ENCODE measurements at places on chromosomes 16 and 17.

- DNase-seq = no peak
Measured at GRCh38 chr17:16977932-16978331, 6.0 kb upstream of the TNFRSF13B start.

- DNase-seq = no peak
Measured at GRCh38 chr17:41307647-41308046, 1.5 kb downstream of the KRTAP16-1 start.

DNA sequence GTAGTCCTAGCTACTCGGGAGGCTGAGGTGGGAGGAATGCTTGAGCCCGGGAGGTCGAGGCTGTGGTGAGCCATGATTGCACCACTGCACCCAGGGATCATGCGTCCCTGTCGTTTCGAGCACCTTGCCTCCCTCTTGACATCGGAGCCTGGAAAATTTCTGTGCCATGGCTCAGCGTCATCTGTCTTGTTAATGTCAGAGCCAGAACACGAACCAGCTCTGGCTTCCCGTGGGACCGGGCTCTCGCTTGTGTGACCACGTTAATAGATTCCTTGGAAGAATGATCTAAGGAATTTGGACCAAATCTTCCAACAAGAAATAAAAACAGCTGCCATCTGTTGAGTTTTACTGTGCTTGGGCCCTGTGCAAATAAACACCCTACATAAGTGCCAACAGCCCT lies 117.7 kb downstream of the ABCC1 start:
- DNase-seq = no peak

- DNase-seq = no peak
Measured at GRCh38 chr16:14525596-14525995, 104.5 kb downstream of the PARN start.

DNA sequence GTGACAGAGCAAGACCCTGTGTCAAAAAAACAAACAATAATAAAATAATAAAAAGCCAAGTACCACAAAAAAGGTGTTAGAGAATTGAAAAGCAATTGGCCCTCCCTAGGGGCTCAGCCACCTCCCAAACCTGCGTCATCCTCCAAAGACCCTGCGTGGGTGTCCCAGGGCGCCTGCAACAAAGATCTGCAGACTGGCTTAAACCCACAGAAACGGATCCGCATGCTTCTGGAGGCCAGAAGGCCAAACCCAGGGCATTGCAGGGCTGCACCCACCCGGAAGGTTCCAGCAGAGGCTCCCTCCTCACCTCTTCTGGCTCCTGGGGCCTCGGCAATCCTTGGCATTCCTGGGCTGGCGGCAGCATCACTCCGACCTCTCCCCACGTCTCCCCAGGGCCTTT lies 1.5 kb downstream of the ENPP7 start:
- DNase-seq = no peak

GRCh38 chr16:66881014-66881417 lies 701 bp downstream of the PDP2 start:
- no peak for DNase-seq

DNA sequence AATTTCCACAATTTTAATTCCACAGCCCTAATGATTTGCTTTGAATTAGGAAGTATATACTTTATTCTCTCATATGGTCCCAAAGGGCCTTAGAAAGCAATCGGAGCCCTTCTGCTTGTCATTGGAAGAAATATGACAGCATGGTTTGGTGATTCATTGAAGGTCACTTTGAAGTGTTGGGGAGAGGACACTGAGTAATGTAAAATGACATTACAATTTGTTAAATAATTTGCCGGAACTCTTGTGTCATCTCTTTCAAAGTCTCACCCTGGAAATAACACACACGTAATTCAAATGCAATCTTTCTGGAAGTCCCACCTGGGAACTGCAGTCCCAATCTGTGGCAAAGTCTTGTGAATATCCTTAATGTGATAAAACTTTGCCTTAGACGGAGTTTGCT lies 59.8 kb downstream of the BMERB1 start:
- DNase-seq = no peak

DNA sequence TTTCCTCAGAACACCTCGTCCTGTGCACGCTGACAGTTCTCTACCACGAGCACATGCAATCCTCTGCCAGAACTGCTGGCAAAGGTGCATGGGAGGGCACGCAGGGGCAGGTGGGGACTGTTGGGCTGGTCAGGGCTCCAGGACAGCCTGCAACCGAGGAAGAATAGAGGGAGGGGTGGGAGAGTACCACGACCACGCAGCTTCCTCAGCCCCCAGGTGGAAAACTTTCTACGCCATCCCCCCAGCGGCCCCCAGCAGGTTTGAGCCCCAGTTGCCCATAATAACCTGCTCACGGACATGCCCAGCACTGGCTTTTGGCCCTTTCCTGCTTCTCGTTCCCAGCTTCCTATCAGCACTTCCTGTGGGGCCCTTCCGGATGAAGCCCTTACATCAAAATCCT lies 199.3 kb downstream of the C16orf95 start:
- DNase-seq = no peak

GRCh38 chr17:28219771-28220170 lies 99.2 kb upstream of the TMEM97 start:
- DNase-seq = no peak

DNA sequence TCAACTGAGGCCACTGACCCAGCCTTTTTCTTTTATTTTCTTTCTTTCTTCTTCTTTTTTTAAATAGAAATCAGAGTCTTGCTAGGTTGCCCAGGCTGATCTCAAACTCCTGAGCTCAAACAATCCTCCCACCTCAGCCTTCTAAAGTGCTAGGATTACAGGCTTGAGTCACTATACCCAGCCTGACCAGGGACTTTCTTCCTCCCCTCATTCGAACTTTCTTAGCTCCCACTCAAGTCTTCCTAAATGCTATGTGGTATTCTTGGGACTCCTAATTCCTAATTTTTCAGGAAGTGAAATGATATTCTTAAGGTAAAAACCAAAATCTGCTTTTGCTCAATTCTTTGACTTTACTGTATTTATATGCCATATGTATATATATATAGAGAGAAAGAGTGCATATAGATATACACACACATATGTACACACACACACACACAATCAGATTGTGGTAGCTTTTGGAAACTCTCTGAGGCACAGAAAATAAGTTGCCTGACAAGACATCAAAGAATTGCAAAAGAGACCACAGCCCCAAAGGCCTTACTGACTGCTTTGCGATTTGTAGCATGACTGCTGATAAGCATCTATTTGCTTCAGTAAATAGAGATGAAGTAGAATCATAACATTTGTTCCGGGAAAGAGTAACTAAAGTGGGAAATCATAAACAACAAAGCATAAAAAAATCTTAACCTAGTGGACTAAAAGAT lies 9.5 kb upstream of the AMZ2 start:
- no peak for DNase-seq

DNA sequence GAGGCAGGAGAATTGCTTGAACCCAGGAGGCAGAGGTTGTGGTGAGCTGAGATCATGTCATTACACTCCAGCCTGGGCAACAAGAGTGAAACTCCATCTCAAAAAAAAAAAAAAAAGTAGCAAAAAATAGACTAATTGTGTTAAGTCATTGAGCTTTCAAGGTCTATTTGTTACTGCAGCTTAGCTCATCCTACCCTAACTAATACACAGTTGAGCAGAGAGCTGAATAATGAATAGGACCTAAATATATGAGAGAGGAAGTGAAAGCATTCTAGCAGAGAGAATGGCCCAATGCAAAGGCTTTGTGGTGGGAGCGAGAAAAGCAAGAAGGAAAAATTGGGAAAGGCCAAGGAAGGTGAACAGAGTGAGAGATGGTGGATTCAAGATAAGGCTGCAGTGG lies 128.3 kb downstream of the AXIN2 start:
- no peak for DNase-seq

- DNase-seq = no peak
Measured at GRCh38 chr16:24800586-24800985, 45.2 kb upstream of the SLC5A11 start.

DNA sequence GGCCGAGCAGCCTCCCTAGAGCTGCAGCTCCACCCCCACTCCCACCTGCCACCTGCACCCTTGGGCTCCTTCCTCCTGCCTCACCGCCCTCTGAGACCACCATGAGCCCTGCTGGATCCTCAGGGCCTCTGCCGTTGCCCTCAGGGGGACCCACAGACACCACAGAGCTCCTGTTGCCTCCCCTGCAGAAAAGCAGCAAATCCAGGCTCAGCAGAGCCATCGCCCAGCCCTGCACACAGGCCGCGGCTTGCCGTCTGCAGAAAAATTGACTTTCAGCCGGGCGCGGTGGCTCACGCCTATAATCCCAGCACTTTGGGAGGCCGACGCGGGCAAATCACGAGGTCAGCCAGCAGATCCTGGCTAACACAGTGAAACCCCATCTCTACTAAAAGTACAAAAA lies 7.0 kb upstream of the PPP1R27 start:
- no peak for DNase-seq

- DNase-seq = no peak
Measured at GRCh38 chr17:58580671-58581070, 66.2 kb upstream of the MTMR4 start.

DNA sequence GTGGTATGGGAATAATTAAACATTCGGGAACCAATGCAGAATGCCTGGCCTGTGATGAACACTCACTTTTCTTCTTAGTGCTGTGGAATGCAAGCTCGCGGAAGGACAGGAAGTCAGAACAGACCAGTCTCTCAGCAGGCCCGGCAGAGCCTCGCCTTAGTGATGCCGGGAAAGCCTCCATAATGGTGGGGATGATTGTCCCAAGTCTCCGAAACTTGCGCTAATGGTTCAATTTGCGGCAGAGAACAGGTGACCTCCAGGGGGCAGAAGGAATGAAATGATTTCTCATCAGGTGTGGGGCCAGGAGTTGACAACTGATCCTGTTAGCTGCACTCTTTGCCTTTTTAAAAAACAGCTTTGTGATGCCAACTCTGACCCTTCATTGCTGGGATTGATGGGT lies 170.6 kb downstream of the GSG1L start:
- DNase-seq = no peak

DNA sequence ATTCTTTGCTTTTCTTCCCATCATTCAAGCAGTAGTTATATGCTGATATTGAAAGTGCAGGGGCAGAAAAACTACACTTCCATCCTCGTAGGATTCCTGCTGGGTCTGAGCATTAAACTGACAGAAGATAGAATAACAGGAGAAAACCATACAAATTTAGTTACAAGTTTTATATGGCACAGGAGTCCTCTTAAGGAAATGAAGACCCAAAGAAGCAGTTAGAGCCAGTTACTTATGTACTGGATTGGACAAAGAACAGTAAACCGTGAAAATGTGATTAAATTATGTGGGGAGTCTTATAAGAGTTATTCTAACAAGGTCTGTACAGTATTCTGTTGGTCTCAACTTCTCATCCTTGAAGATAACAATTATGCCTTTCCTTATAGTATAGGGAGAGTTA lies 81.2 kb upstream of the NSRP1 start:
- DNase-seq = no peak

- no peak for DNase-seq
Measured at GRCh38 chr16:4327386-4328045, 11.6 kb downstream of the GLIS2 start.

- no peak for DNase-seq
Measured at GRCh38 chr17:16155536-16155935, 59.8 kb downstream of the NCOR1 start.

- no peak for DNase-seq
Measured at GRCh38 chr17:29726715-29727252, 104.1 kb upstream of the CORO6 start.

DNA sequence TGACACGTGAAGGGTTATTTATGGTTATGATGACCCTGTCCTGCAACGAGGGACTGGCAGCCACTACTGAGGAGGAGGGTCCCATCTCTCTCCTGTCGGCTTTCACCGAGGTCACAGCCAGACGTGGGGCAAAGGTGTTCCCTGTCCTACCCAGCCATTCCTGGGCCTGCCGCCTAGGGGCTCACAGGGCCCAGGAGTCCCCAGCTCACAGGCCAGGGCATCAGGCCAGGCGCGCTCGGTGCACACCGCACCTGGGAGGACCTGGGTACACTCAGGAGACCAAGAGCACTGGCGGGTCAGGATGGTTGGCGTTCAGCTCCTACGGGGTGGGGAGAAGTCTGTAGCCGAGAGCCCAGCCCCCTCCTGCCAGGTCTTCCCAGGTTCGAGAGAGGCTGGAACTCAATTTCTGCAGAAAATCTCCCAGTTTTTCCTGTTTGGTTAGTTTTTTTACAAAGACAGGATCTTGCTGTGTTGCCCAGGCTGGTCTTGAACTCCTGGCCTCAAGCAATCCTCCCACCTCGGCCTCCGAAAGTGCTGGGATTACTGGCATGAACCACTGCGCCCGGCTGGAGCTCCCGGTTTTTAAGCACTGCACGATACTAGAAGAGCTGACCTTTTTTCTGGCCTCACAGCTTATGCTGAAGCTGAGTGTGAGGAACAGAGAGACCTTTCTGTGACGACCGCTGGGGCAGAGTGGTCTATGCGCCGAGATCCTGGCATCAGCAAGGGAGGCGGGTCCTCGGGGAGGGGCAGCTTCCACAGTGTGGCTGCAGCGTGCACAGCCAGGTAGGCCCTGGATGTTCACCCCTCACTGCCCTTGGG lies 7.7 kb downstream of the CYBC1 start:
- no peak for DNase-seq

DNA sequence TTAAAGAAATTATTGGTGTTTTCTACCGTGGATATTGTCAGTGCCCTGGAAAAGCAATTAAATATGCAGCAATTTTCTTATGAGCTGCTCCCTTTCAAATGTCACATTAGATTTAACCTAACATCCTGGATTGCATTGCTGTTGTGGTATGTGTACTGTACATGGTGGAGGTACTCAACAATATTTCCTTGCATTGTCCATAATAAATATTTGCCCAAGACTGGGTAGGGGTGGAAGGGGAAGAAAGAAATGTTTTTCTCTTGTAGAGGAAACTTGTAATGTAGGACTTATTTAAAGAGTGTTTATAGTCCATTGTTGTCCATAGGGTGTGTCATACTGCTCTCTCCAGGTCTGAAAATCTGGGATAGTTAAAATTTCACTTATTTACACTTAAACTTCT lies 346.2 kb upstream of the TBX2 start:
- DNase-seq = no peak

DNA sequence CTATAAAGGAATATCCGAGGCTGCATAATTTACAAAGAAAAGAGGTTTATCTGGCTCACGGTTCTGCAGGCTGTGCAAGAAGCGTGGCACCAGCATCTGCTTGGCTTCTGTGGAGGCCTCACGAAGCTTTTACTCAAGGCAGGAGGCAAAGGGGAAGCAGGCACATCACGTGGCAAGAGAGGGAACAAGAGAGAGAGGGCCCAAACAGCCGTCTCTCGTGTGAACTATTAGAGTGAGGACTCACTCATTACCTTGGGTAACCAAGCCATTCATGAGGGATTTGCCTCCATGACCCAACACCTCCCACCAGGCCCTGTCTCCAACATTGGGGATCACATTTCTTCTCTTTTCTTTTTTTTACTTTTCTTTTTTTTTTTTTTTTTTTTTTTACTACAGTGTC lies 7.5 kb upstream of the ALKBH5 start:
- DNase-seq = no peak
